ENCODE measurements at places on chromosomes 12 and 14.

- H3K27me3 ChIP-seq, result no peaks in the 10 kb centered on the region
- no peak for DNase-seq
- H3K27ac ChIP-seq, result no peak overlapping the region
- H3K4me3 ChIP-seq, result no peak overlapping the region
- H3K36me3 ChIP-seq, result no peaks in the 10 kb centered on the region
These were observed 254.0 kb upstream of the USP15 start for GRCh38 chr12:62006076-62006732.

DNA sequence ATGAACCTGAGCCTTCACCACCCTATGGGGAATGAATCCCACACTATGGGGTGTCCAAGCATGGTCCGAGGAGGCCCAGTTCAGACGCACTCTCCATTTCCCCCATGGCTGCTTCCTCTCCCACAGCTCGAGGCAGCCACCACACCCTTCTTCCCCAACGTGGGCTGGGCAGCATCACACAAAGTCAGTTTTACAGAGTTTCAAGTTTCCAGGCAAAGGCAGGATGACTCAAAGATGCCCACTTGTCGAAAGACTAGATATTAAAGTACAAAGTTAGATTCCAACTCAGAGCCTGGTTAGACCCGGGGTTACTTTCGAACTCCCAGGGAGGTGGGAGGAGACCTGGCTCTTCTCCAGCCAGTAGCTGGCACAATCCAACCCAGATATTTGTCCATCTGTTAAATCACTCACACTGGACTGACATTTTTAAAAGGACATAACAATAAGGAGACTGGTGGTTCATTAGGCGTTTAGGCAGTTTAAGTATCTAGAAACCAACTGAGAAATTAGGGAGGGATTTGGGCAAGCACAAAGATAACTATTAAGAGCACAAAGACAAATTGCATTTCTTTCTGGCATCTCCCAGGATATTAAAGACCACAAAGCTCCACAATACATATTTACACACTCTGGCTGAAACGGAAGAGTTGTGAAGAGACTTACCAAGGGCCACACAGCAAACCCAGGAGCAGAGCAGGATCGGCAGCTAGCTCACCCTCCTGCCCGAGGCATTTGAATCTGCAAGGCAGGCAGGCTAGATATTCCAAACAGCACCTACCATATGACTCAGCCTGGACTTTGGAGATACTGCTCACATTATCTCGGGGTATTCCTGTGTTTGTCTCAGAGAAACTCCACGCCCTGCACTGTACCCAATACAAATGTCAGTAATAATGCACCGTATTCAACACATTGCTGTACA is 34.8 kb downstream of the TMCC3 start:
- H3K4me3 ChIP-seq, result no peak overlapping the region
- H3K36me3 ChIP-seq, result no peaks in the 10 kb centered on the region
- no peak for DNase-seq

DNA sequence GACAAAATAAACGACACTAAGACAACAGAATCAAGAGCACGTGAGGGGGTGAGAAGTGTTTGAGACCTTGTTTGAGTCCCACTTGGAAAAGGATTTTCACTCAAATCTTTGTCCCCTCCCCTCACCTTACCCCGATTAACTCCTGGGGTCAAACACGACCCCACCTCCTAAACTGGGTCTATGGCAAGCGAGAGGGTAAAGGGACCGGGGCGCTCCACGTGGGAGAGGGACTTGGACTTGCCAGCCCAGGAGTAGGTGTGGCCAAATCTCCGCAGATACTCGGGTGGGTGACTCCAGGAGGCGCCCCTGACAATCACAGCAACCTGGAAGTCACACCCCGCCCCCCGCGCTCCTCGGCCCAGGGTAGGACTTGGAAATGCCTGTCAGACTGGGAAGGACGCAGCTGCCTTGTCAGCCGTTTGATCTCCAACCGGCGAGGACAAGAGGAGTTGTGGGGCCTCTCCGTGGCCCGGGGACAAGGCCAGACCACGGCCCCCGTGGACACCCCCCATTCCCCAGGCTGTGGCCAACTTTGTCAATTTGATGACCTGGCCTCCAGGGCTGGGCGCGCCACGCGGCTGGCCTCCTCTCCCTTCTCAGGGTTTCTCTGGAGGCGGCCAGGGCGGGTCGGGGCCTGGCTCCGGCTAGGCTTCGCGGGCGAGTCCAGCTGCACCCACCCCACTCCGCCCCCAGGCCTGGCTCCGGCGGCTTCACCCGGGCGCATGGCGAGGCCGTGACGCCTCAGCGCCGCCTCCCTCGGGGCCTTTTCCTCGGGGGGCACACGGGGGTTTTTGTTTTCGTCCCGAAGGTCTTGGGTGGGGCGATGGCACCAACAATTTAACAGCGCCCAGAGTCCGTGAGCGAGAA is 1.1 kb upstream of the BCL11B start:
- peaks cover 12% of the 10 kb centered on the region for H3K4me1 ChIP-seq
- peaks cover 10% of the 10 kb centered on the region for H3K27me3 ChIP-seq
- H3K27ac ChIP-seq, result no peak overlapping the region
- no peaks in the 10 kb centered on the region for H3K36me3 ChIP-seq
- DNase-seq, result no peak
- H3K4me3 ChIP-seq, result peak overlapping the region; percentile 80

DNA sequence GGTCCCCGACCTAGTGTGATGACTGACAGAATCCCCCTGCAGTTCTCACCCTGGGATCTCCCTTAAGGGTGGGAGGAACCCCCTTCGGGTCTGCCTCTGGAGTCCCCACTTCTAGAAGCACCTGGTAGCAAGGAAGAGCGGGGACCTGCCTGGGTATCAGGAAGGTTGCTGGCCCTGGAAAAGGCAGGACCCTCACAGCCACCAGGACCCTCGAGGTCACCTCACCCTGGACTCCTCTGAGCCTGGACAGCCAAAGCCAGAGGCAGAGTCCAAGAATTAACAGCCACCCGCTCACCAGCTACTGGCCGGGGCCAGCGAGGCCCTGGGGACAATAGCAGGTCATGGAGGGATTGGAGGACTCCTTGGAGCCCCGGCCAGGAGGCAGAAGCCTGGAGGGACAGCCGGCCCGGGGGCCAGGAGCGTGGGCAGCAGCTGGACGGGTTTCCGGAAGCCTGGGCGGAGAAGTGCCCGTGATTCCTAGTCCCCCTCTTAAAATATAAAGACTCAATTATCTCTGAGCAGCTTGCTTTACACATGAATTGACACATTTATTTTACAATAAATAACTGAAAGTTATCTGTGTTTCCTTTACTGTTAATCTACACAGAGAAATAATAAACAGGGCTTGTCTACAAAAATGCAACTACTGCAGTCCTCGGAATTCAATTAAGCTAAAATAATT is 17.5 kb downstream of the BCL11B start:
- H3K4me1 ChIP-seq, result no peaks in the 10 kb centered on the region
- no peak for DNase-seq
- H3K36me3 ChIP-seq, result no peaks in the 10 kb centered on the region
- no peak overlapping the region for H3K4me3 ChIP-seq

DNA sequence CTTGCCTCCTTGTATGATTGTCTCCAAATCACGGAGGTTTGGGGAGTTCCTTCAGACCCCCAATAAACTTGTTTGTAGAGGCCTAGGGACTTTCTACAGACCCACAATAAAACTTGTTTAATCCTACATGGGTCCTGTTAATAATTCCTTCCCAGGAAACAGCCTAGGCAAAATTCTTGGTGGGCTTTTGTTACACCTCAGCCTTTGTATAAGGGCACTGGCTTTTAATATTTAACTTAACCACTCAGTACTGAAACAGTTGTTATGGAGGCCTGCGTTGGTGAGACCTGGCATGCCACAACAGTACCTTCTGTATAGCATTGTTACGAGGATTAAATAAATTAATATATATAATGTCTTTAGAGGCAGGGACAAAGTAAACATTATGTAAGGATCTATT is 32.7 kb upstream of the FAR2 start:
- no peak overlapping the region for H3K27ac ChIP-seq
- no peaks in the 10 kb centered on the region for H3K4me1 ChIP-seq
- no peaks in the 10 kb centered on the region for H3K27me3 ChIP-seq
- no peaks in the 10 kb centered on the region for H3K36me3 ChIP-seq
- no peak for DNase-seq
- no peak overlapping the region for H3K4me3 ChIP-seq

GRCh38 chr12:18700271-18700670 is 37.5 kb downstream of the PLCZ1 start:
- no peak overlapping the region for H3K27ac ChIP-seq
- H3K36me3 ChIP-seq, result no peaks in the 10 kb centered on the region
- H3K4me3 ChIP-seq, result no peak overlapping the region

DNA sequence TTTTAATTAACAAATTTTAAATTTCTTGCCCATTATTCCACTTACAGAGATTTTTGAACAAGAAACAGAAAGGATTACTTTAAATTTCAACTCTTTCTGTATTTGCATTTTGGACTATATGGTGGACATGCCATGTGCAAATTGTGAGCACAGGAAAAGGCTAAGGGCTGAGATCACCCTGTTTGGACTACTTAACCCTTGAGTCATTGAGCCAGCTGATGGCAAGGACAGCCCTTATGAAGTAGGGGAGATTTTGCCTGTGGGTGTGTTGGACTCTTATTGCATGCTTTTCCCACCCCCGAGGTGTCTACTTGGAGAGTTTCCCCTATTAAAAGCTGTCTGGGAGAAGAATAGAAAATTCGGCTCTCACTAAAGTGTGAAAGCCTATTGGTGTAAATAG is 17.2 kb downstream of the DERA start:
- H3K27ac ChIP-seq, result no peak overlapping the region
- no peaks in the 10 kb centered on the region for H3K27me3 ChIP-seq
- DNase-seq, result peak; percentile 11
- no peak overlapping the region for H3K4me3 ChIP-seq

DNA sequence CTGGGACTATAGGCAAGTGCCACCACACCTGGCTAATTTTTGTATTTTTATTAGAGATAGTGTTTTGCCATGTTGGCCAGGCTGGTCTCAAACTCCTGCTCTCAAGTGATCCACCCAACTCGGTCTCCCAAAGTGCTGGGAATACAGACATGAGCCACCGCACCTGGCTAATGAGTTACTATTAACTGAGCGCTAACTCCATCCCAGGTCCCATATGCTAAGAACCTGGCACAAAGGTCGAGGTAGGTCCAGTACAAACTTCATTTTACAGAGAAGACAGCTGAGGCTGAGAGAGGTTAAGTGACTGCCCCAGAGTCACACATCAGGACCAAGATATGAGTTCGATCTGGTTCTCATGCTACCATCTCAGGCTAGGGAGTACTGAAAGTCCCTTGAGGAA is 4.5 kb upstream of the PLA2G1B start:
- H3K36me3 ChIP-seq, result no peaks in the 10 kb centered on the region
- H3K27ac ChIP-seq, result no peak overlapping the region
- DNase-seq, result no peak

- no peak overlapping the region for H3K27ac ChIP-seq
- no peak overlapping the region for H3K4me3 ChIP-seq
- no peak for DNase-seq
- no peaks in the 10 kb centered on the region for H3K27me3 ChIP-seq
These were observed 255.3 kb downstream of the ANO2 start for GRCh38 chr12:5689773-5690172.

- peak; percentile 11 for DNase-seq
- no peaks in the 10 kb centered on the region for H3K4me1 ChIP-seq
- H3K27me3 ChIP-seq, result no peaks in the 10 kb centered on the region
- no peak overlapping the region for H3K4me3 ChIP-seq
These were observed 117.2 kb downstream of the GRIN2B start for GRCh38 chr12:13864081-13864673.

- no peak overlapping the region for H3K27ac ChIP-seq
- DNase-seq, result no peak
- no peaks in the 10 kb centered on the region for H3K36me3 ChIP-seq
- H3K4me3 ChIP-seq, result no peak overlapping the region
These were observed 117.3 kb upstream of the CAND1 start for GRCh38 chr12:67151886-67152285.

GRCh38 chr14:62428429-62429203 is 616.6 kb downstream of the KCNH5 start:
- no peak for DNase-seq
- H3K4me1 ChIP-seq, result no peaks in the 10 kb centered on the region
- no peak overlapping the region for H3K4me3 ChIP-seq
- no peak overlapping the region for H3K27ac ChIP-seq

- H3K4me3 ChIP-seq, result no peak overlapping the region
- no peak for DNase-seq
- H3K27ac ChIP-seq, result no peak overlapping the region
- peaks cover 3% of the 10 kb centered on the region for H3K4me1 ChIP-seq
- no peaks in the 10 kb centered on the region for H3K27me3 ChIP-seq
These were observed 13.8 kb downstream of the PRPF40B start for GRCh38 chr12:49636979-49637755.

GRCh38 chr12:50041062-50041860 is 16.0 kb upstream of the RACGAP1 start:
- DNase-seq, result no peak
- no peaks in the 10 kb centered on the region for H3K36me3 ChIP-seq
- H3K4me3 ChIP-seq, result no peak overlapping the region
- H3K27ac ChIP-seq, result no peak overlapping the region
- no peaks in the 10 kb centered on the region for H3K4me1 ChIP-seq
- no peaks in the 10 kb centered on the region for H3K27me3 ChIP-seq

- H3K4me1 ChIP-seq, result peaks cover 8% of the 10 kb centered on the region
- peak overlapping the region; percentile 24 for H3K4me3 ChIP-seq
- H3K27ac ChIP-seq, result no peak overlapping the region
- no peaks in the 10 kb centered on the region for H3K36me3 ChIP-seq
- no peaks in the 10 kb centered on the region for H3K27me3 ChIP-seq
These were observed 6.8 kb downstream of the DRAM1 start for GRCh38 chr12:101884174-101884573.

- peak overlapping the region; percentile 91 for H3K27ac ChIP-seq
- no peak for DNase-seq
These were observed 130.9 kb downstream of the NDUFA12 start for GRCh38 chr12:94872671-94872970.

DNA sequence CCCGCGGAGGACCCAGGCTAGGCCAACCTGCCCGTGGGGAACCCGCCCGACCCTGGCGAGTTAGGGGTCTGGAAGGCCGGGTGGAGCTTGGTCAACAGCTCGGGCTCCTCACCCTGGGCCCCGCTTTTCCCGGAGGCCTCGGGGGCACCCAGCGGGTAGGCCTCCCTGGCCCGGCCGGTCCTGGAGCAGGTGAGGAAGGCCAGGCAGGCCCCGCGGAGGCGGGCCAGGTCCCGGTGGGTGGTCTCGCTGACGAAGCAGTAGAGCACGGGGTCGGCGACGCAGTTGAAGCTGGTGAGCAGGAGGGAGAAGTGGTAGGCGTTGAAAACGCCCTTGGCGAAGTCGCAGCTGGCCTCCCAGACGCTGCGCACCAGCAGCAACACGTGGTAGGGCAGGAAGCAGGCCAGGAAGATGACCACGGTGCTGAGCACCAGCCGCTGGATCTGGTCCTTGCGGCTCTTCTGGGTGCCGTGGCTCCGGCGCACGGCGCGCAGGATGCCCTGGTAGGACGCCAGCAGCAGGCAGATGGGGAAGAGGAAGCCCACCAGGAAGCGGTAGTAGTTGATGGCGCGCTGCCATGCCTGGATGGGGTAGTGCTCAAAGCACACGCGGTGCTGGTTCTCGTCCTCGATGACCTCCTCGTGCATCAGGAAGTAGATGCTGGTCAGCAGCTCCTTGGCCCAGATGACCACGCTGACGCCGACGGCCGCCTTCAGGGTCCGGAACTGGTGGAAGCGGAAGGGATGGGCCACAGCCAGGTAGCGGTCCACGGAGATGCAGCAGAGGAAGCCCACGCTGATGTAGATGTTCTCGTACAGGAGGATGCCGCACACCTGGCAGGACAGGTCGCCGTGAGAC is 10.3 kb downstream of the GPR68 start:
- H3K27ac ChIP-seq, result no peak overlapping the region
- H3K27me3 ChIP-seq, result no peaks in the 10 kb centered on the region
- no peak overlapping the region for H3K4me3 ChIP-seq
- H3K4me1 ChIP-seq, result peaks cover 35% of the 10 kb centered on the region
- no peak for DNase-seq
- H3K36me3 ChIP-seq, result no peaks in the 10 kb centered on the region

- H3K36me3 ChIP-seq, result no peaks in the 10 kb centered on the region
- H3K27me3 ChIP-seq, result no peaks in the 10 kb centered on the region
- no peak overlapping the region for H3K27ac ChIP-seq
- H3K4me3 ChIP-seq, result no peak overlapping the region
- DNase-seq, result no peak
These were observed 404.7 kb downstream of the MDGA2 start for GRCh38 chr14:47270715-47271114.
